NCI-H1092 (cell line): ENCODE measurements at places on chromosomes 12 and 14.

- no peak for DNase-seq
Measured at GRCh38 chr14:71247106-71247505, 339.8 kb downstream of the PCNX1 start.

- no peak for DNase-seq
Measured at GRCh38 chr12:101634724-101635123, 40.0 kb downstream of the MYBPC1 start.

GRCh38 chr14:39055786-39056474 is 47.1 kb downstream of the SEC23A start:
- no peak for DNase-seq

DNA sequence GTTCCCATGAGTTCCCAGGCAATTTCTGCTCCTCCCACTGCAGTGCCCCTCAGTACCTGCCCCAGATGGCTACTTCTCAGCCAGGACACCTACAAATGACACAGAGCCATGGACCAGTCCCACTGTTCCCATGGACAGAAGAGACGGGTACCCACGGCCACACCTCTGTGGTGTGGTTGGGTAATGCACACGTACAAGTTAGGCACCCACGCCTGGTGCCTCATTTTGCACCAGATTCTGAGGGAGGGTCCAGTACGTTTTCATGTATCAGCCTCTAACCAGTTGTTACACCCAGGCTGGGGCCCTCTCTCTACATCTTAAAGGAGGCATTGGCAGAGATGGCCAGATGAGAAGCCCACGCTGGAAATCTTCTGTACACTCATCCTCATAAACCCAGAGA is 114.0 kb downstream of the DICER1 start:
- no peak for DNase-seq

GRCh38 chr12:104865080-104865479 is 93.0 kb downstream of the SLC41A2 start:
- no peak for DNase-seq

DNA sequence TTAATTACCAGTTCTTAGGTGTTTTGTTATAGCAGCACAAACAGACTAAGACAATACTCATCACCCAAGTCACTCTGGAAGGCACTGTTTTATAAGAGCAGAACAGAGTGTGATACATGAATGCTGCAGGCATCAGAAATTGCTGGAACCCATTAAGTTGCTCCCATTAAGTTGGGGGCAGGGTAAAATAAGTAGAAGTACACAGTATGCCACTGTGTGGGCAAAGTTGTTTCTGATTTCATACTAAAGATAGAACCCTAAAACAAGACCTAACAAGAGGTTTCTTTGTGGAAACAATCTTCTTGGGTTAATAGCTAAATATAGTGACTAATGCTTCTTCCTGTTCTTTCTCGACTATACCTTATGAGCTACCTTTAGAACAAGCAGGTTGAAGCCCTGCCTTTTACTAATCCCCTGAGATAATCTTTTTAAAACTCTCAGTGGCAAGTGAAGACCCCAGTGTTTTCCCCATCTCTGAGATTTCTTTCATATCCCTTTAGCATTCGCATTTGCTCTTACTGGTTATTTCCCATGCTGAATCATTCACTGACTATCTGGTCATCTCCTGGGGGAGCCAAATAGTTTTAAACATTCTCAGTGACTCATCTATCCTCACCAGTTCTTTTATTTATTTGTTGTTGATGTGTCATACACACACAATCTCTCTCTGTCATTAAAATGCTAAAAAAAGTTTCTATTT is 52.3 kb downstream of the SOCS2 start:
- no peak for DNase-seq

DNA sequence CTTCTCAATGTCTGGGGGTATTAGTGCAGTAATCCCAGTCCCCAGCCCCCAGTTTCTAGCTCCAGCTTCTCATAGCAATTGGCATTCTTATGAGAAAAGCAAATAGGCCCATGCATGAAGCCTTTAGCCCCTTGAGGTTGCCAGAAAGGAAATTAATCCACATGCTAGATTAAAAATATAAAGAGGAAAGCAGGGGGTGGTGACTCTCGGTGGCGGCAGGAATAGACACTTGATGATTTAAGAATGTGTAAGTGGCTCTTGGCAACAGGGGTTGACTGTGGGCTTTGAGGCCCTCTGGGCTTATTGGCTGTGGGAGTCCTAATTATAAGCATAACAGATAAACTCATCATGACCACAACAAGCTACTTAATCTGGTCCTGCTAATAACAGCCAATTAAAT is 1367.3 kb upstream of the FLRT2 start:
- no peak for DNase-seq

DNA sequence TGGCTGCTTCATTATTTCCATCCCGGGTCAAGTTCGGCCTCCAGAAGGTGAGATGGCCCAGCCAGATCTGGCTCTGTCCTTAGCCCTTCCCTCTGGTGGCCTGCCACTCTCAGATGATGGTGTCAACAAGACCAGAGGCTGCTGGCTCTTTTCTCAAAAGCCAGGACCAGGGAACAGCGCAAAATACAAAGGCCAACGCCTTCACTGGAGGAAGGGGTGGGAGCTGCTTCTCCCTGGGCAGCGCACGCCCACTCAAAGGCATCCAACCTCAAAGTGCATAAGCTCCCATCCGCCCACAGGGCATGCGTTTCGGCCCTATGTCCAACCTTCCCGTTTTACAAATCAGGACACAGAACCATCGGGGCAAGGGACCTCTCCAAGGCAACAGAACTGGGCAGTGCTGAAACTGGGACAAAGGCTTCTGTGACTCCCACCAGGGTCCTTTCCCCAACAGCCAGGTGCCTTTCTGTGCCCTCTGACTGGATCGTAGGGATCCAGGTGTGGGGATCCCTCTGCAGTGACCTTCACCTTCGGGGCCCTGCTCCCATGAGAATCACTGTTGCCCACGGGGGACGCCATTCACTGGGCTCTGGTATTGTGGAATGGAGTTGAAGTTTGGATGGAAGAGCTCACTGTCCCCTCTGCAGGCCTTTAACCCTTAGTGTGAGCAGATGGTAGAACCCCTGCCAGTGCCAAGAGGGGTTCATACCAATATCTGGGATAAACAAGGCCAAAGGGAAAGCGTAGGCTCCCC is 76.8 kb downstream of the NINJ2 start:
- no peak for DNase-seq

DNA sequence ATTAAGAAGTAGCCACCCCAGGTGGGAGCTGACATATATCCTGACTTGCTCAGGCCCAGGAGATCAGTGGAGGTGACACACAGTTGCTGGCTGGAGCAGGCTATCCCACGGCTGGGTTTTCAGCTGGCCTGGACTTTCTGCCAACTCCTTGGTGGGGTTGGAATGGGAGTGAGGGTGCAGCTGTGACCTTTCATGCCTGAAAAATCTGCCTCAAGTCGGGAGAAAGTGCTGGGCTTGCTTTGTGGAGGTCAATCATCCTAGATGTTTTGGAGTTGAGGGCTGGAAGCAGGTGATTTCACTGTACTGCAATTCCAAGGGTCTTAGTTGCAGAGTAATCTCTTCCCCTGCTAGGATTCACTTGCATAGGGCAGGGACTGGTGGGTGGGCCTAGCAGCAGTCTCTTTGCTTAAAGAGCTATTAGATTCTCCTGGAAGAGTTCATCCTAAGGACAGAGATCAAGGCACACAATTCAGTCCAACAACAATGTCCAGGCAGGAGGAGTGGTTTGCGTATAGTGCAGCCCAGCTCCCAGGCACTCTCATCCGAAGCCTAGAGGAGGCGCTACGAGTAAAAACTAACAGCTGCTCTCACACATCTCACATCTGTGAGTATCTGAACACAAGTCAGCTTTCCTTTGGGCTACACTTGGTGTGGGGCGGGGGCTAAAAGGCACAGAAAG is 98.1 kb downstream of the GAS2L3 start:
- DNase-seq = no peak

GRCh38 chr12:115481141-115481540 is 796.4 kb downstream of the MED13L start:
- no peak for DNase-seq

DNA sequence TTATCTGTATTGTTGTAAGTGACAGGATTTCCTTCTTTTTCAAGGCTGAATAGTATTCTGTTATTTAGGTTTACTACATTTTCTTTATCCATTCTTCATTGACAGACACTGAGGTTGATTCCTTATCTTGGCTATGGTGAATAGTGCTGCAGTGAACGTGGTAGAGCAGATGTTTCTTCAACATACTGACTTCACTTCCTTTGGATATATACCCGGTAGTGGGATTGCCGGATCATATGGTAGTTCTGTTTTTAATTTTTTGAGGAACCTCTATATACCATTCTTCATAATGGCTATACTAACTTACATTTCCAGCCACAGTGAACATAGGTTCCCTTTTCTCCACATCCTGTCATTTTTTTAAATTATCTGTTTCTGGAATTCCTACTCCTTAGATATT is 21.8 kb downstream of the DERA start:
- DNase-seq = no peak

- DNase-seq = no peak
Measured at GRCh38 chr12:120720234-120720986, 5.2 kb upstream of the ACADS start.

DNA sequence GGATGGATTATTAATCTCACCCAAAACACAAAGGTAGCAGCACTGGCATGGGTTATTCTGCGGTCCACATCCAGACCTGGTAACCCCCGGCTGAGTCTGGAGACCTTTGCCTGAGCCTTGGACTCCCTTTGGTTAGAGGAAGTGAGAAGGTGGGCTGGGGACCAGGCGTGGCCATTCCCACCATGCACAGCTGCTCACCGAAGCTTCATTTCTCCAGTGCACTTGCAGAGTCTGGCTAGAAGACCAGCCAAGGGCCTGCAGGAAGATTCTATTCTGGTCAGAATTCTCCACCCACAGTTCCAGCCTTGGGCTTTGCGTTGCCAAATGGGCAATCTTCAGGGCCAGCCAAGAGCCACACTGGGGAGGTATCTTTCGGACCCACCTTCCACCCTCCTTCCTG is 73.0 kb downstream of the LGMN start:
- no peak for DNase-seq

DNA sequence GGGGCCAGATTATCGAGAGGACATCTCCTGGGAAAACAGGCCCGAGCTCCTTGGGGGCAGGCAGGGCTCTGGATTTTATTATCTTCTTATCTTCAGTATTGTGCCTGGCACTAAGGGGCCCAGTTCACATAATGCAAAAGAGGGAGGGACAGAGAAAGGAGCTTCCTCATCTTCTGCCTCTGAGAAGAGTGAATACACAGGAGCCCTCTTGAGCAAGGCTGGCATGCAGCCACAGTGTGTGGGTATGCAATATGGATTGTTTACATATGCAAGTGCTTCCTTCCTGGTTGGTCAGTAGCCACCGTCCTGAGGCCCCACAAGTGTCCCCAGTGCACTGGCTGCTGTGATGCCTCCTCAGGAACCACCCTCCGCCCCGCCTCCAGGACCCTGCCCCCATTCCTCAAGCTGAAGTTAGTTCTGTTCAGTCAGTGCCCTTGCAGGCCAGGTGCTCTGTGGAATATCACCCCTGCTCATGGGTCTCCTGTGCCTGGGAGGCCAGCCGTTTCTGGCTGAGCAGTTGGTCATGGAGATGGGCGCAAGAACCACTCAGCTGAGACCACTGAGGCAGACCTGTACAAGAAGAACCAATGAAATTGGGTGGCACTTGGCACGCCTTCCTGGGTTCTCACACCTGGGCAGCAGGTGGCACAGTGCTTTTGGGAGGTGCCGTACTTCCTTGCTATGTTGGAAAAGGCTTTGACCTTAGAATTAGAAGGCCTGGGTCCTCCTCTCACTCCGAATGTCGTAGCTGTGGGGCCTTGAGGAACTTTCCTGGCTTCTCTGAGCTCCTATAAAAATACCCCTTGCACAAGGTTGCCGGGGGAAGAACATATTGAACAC is 35.1 kb upstream of the ACTN1 start:
- peak; percentile 18 for DNase-seq

DNA sequence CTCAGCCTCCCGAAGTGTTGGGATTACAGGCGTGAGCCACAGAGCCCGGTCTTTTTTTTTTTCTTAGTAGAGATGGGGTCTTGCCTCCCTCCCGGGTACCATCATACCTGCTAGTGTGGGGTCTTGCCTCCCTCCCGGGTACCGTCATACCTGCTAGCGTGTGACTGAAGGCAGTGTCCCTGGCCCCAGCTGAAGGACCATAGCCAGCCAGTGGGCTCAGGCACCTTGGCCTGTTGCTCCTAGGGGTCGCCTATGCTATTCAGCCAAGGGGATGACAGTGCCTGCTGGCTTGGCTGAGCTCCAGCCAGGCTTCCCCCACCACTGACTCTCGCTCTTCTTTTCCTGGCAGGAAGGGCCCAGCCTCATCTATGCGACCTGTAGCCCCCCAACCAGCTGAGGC is 10.5 kb upstream of the BLTP3B start:
- no peak for DNase-seq

- DNase-seq = no peak
Measured at GRCh38 chr14:77707355-77707723, 484 bp downstream of the ALKBH1 start.

DNA sequence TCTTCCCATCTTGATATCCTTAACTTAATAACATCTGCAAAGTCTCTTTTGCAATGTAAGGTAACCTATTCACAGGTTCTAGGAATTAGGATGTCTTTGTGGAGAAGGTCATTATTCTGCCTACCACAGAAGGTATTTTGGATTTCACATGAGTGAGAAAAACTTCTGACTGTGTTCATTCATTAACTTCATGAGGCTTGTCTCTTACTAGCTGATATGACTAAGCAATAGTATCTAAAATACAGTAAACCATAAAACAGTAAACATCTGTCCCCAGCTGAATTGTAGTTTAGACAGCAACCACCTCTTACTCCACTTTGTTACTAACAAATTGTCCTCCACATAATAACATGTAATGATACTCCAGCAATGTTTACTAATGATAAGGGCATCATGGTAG is 198.1 kb downstream of the SEC23A start:
- no peak for DNase-seq

GRCh38 chr12:1398673-1399072 is 195.7 kb downstream of the FBXL14 start:
- no peak for DNase-seq

- no peak for DNase-seq
Measured at GRCh38 chr12:92462049-92462448, 240.7 kb upstream of the PLEKHG7 start.

DNA sequence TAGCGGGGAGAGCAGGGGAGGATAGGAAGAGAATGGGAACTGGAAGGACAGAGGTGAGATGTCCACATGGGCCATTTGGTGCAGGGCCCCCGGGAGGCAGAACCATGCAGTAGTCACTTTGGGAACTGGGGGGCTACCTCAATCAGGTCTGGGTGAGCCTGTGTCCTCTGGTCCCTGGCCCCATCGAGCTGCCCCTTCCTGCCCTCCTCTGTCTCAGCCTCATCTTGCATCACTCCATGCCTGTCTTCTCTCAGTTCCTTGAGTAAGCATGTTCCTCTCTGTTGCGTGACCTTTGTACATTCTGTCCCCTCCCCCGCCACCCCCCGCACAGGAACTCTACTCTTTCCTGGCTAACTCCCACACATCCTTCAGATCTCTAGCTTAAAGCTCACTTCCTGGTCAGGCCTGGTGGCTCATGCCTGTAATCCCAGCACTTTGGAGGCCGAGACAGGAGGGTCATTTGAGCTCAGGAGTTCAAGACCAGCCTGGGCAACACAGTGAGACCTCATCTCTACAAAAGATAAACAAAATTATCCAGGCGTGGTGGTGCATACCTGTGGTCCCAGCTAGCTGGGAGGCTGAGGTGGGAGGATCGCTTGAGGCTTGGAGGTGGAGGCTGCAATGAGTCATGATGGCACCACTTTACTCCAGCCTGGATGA is 23.2 kb downstream of the FOS start:
- no peak for DNase-seq

- DNase-seq = no peak
Measured at GRCh38 chr12:54543526-54543925, 5.9 kb upstream of the PDE1B start.
